Fibroblast of the aortic adventitia (primary cell): ENCODE measurements at places on chromosomes 16 and 17. TPM values are rescaled to one million over a fixed set of nuclear protein-coding genes. Genes with fewer than 3 reads are reported as not detected.

The SLC12A3 gene
- not detected in 2 replicates for total RNA-seq

GRCh38 chr17:81251709-81252301 is 12.7 kb downstream of the NDUFAF8 start:
- DNase-seq, result no peak

- DNase-seq, result no peak
These were observed 1.2 kb downstream of the GALK1 start for GRCh38 chr17:75763613-75764416.

The FBXL16 gene
- under 0.01 TPM in 1 of 2 replicates, not detected in the other for total RNA-seq

GRCh38 chr17:57864273-57864672 is 14.4 kb upstream of the MRPS23 start:
- no peak for DNase-seq

DNA sequence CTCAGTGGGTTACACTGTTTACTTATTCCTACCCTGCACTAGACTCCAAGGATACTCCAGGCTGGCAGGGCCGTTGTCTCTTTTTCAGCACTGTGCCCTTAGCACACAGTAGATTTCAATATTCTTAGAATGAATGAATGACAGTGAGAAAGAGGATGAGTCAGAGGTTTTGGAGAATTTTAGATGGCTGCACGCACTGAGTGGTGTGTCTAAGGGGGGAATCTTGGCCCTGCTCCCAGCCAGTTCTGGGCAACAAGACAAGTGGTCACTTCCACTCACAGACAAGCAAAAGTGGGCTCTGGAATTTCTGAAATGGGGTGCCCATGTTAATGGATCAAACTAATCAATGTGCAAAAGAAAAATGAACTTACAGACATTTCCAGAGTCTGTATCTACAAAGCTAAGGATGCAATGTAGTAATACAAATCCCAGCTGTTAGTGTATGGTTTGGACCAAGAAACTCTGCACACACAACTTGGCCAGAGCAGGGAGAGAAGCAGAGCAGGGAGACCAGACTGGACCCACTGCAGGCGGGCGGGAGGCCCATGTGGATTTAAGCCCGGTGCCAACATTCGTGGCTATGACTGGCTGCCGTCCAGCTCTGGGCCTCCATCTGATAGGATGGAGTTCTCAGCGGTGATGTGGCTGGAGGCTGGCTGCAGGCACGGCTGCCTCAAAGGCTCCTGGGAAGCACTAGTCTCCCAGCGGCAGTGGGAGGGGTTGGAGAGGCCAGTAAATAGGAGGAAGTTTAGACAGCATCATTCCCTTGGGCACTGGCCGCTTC is 95.6 kb upstream of the CDYL2 start:
- DNase-seq, result peak; percentile 98

The KRT12 gene
- total RNA-seq, result not detected in 2 replicates

DNA sequence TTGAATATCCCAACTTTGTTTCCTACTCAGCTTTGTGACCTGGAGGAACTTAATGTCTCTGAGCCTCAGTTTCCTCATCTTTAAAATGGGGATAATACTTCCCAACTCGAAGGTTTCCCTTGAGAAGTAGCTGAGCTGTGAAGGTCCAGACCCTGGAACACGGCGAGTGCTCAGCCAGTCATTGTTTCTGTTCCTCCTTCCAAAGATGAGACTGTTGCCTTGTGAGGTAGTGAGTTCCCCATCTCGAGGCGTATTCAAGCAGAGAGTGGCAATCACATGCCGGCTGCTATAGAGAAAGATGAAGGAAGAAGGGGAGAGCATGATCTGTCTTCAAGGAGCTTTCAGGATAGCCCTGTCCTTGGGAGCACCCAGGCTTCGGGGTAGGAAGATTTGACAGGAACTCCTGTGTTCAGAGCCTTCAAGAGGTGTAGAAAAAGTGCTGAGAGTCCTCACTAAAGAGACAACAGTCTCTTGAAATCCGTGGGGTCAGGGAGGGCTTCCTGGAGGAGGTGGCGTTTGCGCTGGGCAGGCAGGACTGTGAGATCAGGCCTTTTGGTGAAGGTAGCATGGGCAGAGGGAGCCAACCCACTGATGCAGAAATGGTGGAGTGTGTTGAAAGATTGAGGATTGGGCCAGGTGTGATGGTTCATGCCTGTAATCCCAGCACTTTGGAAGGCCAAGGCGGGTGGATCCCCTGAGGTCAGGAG is 27.2 kb downstream of the SPNS2 start:
- no peak for DNase-seq

The EFCAB5 gene
- total RNA-seq, result 0.36 and 1.3 TPM in 2 replicates

GRCh38 chr17:39852239-39852638 is 11.9 kb downstream of the IKZF3 start:
- DNase-seq, result no peak

DNA sequence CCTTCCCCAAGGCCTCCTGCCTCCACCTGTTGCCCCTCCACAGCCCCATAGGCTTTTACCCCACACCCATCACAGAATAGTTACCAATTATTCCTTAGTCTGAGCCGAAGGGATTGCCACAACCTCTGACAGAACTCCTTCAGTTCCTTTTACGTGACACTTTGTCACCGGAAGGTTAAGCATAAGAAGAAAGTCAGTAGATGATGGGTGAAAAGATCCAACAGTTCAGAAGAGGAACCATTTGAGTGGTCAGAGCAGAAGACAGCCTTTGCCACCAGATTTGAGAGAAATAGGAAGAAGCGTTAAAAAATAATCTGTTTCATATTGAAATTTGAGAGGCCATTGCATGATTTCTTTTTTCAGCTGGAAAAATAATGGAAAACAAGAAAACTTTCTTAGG is 1.2 kb downstream of the SRR start:
- no peak for DNase-seq

The KRTAP4-1 gene
- not detected in 2 replicates for total RNA-seq

DNA sequence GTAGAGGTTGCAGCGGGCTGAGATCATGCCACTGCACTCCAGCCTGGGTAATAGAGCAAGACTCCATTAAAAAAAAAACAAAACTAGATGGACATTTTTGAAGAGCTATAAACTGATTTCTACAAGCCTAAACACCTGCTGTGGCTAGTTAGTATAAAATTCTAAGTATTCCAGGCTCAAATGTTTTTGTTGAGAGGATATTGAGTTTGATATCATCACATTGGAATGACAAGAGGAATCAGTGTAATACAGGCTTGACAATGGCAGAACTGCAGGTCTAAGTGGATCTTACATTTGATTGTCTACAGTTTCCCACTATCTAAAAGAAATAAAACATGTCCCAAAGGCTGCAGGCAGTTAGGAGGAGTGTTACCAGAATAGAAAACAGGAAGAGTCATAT is 23.9 kb upstream of the DLX3 start:
- no peak for DNase-seq

DNA sequence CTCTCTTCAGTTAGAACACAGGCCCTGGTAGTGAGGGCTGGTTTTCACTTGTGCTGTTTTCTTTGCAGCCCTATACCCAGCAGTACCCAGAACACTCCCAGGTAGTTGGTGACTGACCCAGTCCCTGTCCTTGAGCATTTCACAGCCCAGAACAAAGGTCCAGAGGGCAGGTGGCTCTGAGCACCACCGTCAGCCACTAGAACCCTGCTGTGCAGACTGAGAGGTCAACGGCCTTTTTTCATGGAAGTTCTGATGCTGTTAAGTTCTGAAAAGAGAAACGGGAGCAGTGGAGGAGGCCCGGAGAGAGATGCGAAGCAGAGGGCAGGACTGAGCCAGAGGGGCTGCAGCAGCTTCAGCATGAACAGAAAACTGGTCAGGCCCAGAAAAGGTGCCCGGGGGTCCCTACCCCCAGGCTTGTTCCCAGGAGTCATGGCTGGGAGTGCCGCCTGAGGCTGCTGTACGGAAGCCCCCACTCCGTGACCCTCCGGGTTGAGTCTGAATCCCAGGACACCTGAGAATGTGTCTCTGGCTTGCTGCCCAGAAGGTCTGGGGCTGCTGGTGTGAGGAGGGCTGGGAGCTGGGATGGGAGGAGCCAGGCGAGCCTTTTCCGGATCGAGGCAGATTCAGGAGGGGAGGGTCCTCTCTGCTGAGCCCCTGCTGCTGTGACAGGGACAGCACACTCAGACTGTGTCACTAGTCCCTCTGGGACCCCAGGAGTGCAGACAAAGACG is 8.7 kb downstream of the ZNF276 start:
- no peak for DNase-seq

The CRHR1 gene
- total RNA-seq, result not detected in 2 replicates

DNA sequence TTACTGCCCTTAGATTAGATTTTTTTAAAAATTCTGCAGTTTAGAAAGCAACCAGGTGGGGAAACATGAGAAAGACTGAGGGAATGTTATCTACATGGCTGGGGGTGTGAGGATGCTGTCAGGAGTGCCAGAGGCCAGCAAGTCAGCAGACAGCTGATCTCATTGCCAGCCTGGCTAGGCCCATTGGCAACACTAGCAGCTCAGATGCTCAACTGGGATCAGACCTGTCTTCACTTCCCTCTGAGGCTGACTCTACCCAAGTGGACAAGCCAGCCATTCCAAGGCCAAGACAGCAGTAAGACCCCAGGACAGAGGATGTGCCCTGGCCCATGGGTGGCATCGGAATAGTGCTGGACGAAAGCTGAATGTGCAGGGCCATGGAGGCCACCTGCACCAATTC is 96.2 kb downstream of the TMEM132E start:
- DNase-seq, result no peak

The PRSS22 gene
- total RNA-seq, result not detected in 2 replicates

GRCh38 chr16:1642148-1642547 is 30.0 kb downstream of the CRAMP1 start:
- DNase-seq, result no peak

DNA sequence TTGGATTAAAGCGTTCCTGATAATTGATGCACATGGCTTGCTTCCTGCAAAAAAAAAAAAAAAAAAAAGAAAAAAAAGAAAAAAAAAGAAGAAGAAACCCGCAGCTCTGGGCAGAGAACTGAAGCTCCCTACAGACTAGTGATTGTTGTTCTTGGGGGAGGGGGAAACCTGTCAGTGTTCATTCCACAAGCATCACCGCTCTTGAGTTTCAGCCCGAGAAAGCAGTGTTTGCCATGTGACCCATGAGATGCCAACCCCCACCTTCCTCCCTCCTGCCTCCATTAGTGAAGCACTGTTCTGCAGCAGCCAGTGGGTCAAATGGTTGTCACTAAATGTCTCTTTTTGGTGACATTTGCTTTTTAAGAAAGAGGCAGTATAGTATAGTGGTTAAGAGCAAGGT is 1.7 kb downstream of the USP43 start:
- DNase-seq, result no peak

The DRG2 gene
- total RNA-seq, result 7.4 and 25.3 TPM in 2 replicates

The MT4 gene
- not detected in 2 replicates for total RNA-seq

- no peak for DNase-seq
These were observed 88.7 kb upstream of the CBX4 start for GRCh38 chr17:79927688-79928501.

The GP1BA gene
- not detected in 2 replicates for total RNA-seq

DNA sequence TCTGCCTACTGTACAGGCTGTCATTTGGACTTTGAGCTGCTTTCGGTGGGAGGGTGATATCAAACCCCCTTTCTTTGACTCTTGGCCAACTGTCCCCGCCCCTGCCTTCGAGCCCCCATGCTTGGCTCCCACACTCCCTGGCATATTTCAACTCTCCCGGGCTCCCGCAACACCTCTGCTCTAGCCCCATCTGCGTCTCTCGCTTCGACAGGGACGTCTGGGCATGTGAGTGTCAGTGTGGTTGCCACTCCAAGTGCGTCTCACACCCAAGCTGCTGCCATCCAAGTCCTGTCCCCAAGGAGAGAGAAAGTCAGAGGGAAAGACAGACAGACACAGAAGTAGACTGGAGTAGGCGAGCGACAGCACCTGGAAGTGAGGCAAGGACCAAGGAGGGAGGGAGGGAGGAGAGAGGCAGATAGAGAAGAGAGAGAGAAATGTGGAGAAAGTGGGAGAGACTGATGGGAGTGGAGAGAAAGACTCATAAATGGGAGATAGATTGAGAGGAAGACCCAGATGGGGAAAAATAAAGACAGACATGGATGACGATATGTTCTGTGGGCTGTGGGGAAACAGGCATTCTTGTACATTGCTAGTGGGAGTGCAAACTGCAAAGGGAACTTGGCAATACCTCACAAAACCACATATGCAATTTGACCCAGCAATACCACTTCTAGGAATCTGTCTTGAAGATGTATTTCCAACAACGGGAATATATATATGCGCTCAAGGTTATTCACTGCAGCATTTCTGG is 11.8 kb downstream of the STARD3 start:
- no peak for DNase-seq
